NCI-H446 treated with DMSO at 0.1 percent for 48 hours (cell line): ENCODE measurements at places on chromosomes 16 and 17.
A peak's percentile ranks its signal among the peaks of the same experiment; 100 is the strongest.

DNA sequence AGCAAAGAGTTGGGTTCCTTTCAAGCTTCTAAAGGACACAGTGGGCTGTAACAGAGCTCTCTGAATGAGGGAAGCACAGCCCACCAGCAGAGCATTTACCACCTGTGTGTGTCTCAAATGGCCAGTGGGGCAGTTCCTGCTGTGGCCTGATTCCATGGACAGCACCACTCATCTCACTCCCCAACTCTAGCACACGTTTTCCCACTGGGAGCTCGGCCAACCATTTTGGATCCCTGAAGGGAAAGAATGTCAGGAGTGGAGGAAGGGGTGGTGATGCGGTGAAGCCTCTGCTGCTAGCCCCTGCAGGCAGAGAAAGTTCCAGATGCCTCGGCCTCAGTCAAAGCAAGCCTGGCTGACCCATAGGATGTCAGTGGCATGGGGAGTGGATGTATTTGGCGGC, 86.6 kb downstream of the PLXDC1 start:
- no peak for DNase-seq

DNA sequence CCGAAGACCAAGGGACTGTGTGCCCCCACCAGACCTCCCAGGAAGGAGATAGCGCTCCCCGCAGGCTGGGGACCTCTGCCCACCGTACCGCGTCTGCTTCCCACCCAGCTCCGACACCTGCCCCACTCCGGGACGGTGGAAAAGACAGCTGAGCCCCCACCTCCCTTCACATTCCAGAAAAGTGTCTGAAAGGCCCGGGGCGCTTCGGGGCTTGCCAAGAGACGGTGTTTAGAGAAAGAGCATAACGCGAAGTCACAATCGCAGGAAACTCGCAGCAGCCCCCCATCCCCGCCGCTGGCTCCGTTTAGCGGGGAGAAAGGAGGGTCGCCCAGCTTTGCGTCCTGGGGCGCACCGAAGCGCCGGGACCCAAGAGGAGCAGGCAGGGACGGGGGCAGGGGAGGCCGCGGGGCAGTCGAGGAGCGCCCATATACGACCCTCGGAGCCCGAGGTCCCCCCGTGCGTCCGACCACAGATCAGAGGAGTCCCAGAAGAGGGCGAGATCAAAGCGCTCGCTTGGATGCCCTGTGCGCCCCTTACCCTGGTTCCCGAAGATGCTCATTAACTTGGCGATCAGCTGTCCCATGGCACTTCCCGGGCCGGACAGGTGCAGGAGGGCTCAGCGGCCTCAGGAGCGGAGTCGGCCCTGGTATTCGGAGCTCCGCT, 652 bp downstream of the ARL5C start:
- no peak for DNase-seq

- no peak for DNase-seq
Measured at GRCh38 chr16:57614536-57614935, 13.9 kb upstream of the ADGRG1 start.

GRCh38 chr16:1311212-1311737, 1.8 kb downstream of the UBE2I start:
- no peak for DNase-seq

GRCh38 chr16:50735629-50736122, 6.2 kb upstream of the CYLD start:
- DNase-seq, result no peak

- no peak for DNase-seq
Measured at GRCh38 chr17:37770631-37771518, 26.0 kb upstream of the HNF1B start.

GRCh38 chr16:89764711-89765201, 43.4 kb downstream of the ZNF276 start:
- DNase-seq, result no peak

DNA sequence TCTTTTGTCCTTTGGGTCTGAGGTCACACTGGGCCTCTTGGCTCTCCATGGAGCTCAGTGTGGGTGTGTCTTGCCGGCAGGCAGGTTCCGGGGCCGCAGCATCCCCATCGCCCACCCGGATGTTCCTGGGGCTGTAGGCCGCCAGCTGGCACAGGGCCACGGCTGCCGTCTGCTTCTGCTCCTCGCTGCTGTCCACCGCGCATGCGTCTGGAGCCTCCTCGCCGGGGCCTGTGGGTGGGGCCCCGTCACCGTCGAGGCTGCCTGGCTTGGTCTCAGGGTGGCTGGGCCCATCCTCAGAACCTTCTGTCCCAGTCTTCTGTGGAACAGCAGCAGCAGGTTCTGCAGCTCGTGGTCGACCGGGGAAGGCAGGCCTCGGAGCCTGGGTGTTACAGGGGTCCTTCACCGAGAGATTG, 9.6 kb downstream of the ZNF750 start:
- no peak for DNase-seq

- DNase-seq, result no peak
Measured at GRCh38 chr17:45905814-45906213, 11.5 kb downstream of the MAPT start.

GRCh38 chr16:30121741-30122571, 1.1 kb downstream of the MAPK3 start:
- no peak for DNase-seq

DNA sequence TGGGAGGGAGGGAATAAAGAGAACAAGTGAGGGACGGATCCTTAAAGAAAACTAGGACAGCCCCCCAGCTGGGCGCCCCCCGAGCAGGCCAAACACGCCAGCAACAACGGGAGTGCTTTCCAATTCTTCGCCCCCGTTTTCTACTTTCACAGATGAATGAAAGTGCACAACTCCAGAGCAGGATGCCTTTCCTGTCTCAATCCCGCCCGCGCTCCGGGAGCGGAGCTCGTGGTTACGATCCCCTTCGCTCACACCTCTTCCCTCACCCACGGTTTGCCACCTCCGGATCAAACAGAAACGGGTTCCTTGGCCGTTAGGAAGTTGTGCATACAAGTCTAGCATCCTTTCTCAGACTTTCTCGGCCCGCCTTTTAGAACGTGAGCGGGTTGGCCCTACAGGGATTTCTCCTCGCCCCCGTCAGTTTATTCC, 680 bp downstream of the SKA2 start:
- no peak for DNase-seq

- no peak for DNase-seq
Measured at GRCh38 chr17:30062372-30062771, 54.2 kb upstream of the NSRP1 start.

DNA sequence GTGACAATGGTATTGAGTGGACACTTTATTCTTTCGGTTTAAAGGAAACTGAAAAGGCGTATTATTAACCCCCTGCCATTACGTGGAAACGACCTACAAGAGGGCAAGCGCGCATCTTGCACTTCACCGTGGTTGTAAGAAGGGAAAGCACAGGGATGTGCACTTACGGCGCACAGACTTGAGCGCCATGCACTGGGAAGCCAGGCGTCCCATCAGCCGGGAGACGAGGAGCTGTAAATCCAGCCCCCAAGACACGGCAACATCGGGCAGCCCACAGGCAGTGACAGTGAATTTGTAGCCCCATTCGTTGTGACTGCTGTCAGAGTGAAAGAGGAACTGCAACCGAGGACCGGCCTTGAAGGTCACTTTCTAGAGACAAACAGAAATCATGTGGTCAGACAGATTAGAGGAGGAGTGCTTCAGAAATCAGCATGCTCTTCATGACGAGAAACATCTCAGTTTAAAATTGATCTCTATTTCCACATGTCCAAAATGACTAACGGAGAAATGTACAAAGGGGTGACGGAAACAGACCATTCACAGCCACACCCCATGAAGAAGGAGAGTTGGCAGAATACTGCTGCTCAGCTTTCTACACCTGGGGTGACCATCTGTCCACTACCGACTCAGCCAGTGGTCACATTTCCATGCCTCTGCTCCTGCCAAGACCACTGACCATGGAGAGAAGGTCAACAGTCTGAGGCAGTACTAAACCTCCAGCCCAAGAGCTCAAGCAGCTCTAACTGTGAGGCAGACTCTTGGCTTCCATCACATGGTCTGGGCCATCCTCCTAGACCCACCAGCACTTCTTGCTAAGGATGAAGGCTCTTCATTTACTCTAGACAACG, 68.6 kb downstream of the ZZEF1 start:
- no peak for DNase-seq

DNA sequence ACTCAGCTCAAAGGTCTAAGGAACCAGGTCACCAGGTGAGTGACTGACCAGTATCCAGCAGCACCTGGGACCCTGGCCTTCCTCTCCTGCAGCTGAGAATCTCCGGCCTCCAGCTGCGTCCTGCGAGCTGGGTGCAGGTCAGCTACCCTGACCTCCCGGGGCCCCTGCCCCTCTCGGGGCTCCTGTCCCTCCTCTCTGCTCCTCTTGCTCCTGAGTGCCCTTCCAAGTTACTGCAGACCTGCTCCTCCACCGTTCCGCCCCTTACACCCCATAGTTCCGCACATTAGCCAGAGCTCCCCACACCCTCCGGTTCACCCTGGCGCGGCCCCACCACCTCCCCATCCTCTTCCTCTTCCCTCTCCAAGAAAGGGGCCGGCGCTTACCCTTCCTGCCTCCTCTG, 10.6 kb downstream of the FOXJ1 start:
- no peak for DNase-seq

GRCh38 chr17:76868176-76868668, at the start of gene MGAT5B:
Gene MGAT5B, plus strand, starts transcription at chr17:76868404. Its CDS starts 626 bp downstream, at chr17:76869030.
- peak; percentile 19 for DNase-seq

GRCh38 chr17:80605326-80606066, 60.9 kb downstream of the RPTOR start:
- DNase-seq, result no peak

- no peak for DNase-seq
Measured at GRCh38 chr16:71919035-71919434, 23.7 kb downstream of the IST1 start.

- DNase-seq, result no peak
Measured at GRCh38 chr16:10045291-10045775, 136.9 kb downstream of the GRIN2A start.

DNA sequence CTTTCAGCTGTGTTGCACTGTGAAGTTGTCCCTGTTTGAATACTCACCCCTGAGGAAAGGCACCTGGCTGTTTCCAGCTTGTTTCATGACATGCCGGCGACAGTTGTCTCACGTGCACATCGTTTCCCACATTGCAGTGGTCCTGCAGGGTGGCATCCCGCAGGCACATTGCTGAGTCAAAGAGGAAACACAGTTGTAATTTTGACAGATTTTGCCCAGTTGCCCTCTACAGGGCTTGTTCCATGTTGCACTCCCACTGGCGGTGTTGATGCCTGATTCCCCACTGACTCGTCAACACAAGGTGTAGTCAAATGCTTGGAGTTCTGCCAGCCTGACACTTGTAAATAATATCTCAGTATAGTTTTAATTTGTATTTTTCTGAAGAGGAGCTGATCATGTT, 23.8 kb downstream of the EPN2 start:
- DNase-seq, result no peak

DNA sequence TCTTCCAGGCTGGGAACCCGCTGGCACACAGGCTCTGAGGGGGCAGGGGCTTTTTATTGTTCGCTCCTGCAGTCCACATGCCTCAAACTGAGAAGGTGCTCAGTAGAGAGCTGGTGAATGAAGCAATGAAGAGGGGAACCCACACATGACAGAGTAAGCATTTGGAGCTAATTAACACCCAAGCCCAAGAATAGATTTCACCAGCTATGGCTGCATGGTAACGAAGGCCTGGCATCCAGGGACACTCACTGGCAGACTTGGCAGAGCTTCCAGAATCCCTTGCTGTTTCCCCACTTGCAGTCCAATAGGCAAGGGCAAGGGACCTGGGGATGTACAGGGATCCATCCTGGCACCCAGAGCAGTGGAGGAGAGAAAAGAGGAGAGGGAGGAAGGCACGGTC, 12.2 kb downstream of the FLOT2 start:
- no peak for DNase-seq

- DNase-seq, result no peak
Measured at GRCh38 chr17:64200080-64201032, 62.7 kb downstream of the TEX2 start.

DNA sequence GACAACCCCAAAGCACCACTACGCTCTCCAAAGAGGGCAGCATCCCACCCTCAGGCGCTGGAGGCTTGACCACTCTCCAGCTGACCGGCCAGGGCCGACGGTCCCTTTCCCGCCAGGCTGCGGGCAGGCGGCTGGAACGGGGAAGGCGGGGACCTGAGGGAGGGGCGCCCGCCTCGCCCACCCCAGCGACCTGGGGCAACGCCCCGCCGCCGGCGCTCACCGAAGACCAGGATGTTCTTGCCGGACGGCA, 431 bp downstream of the DYNC1LI2 start:
- DNase-seq, result no peak

DNA sequence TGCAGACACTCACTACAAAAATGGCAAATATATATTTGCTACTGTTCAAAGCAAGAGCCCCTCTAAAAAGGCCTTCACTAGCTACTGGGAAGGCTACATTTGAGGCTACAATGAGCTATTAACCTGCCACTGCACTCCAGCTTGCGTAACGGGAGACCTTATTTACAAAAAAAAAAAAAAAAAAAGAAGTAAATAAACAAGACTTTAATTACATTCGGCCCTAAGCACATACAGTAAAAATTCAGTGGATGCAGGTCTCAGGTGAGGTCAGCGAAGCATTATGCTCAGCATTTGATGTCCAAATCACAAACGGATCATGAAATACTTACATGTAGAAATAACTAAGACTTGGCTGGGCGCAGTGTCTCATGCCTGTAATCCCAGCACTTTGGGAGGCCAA, 26.7 kb upstream of the LCMT1 start:
- DNase-seq, result no peak

DNA sequence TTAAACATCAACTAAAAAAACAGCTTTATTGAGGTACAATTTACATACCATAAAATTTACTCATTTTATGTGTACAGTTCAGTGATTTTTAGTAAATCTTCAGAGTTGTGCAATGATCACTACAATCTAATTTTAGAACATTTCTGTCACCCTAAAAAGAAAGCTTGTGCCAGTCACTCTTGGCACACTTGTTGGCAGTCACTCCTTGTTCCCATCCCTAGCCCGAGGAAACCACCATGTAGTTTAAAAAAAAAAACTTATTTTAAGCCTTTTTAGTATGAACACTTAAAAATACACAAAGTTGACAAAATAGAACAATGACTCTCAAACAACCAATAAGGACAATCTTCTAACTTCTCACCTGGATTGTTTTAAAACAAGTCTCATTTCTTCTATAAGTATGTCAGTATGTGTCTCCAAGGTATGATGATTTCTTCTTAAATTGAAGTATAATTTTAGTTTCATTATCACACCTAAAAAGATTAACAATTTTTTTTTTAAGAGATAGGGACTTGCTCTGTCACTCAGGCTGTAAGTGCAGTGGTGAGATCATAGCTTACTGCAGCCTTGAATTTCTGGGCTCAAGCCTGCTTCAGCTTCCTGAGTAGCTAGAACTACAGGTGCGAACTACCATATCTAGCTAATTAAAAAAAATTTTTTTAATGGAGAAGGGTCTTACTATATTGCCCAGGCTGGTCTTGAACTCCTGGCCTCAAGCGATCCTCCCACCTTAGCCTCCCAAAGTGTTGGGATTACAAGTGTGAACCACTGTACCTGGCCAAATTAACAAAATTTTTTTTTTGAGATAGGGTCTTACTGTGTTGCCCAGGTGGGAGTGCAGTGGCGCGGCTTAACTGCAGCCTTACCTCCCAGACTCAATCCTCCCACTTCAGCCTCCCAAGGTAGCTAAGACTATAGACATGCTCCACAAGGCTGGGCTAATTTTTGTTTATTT, 53.2 kb downstream of the PPM1E start:
- DNase-seq, result no peak

- no peak for DNase-seq
Measured at GRCh38 chr17:50352693-50353599, 7.0 kb downstream of the XYLT2 start.

- no peak for DNase-seq
Measured at GRCh38 chr17:80382446-80382845, 32.5 kb upstream of the ENDOV start.
